SJSA1 (cell line): ENCODE measurements at places on chromosomes 12 and 14. TPM values are rescaled to one million over a fixed set of nuclear protein-coding genes. Genes with fewer than 3 reads are reported as not detected.

DNA sequence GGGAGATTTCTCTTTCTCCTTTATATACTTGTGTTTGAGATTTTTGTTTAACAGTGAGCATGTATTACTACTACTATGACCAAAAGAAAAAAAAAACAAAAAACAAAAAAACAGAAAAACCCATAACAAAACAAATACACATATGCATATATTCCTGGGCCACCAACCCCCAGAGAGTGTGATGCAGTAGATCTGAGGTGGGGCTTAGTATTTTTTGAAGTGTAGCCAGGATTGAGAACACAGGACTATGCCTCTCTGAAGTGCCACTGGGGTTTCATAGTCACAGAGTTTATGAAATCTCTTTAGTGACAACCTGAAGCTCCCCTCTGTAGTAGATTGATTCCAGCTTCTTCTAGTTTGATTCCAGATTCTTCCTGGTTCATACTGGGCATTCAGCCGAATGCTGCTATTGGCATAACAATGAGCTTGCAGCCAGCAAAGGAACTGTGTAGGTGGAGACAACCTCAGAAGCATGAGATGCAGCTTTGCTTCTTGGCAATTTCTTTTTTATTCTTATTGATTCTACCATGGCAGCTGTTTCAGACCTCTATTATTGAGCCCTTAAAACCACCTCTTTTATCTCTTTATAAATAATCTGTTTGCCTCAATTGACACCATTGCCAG lies 15.5 kb upstream of the ANO4 start:
- DNase-seq: no peak

DNA sequence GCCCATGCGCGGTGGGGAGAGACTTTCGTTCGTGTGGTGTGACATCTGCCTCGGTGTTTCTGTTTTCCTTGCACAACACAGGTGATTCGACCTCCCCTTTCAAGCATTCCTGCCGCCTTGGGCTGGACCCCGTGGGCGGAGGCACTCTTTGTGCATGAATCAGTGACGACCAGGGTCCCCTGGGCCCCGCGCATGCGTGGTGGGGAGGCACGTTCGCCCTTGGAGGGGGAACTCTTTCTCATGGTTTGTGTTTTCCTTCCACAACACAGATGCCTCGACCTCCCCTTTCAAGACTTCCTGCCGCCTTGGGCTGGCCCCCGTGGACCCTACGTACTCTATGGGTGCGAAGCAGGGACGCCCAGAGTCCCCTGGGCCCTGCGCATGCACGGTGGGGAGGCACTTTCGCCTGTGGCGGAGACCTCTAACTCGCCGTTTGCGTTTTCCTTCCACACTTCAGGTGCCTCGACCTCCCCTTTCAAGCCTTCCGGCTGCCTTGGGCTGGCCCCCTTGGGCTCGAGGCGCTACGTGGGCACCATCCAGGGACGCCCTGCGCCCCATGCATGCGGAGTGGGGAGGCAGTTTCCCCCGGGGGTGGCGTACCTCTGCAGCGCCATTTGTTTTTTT lies 340.9 kb downstream of the ALG10 start:
- no peak for DNase-seq

DNA sequence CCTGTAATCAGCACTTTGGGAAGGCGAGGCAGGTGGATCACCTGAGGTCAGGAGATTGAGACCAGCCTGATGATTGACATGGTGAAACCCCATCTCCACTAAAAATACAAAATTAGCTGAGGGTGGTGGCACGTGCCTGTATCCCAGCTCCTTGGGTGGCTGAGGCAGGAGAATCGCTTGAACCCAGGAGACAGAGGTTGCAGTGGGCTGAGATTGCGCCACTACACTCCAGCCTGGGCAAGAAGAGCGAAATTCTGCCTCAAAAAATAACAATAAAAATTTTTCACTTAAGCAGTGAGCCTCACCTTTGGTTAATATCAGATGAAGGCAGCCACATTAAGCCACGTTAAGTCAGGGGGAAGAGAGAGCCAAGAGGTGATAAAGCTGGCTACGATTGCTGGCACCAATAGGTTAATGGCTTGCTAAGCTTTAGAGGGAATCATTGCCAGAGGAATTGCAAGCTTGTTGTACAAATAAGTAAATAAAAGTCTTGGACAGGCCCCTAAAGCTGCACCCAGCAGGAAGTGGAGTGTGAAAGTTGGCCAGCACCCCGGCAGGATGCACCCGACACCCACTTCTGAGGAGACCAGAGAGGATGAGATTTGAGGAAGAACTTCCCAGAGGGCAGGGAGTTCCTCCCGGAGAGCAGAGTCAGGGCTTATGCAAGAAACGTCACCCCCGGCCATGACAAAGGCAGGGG lies 41.3 kb upstream of the TESC start:
- no peak for DNase-seq

GRCh38 chr12:63869656-63870055 lies 25.2 kb downstream of the SRGAP1 start:
- no peak for DNase-seq

- no peak for DNase-seq
These were observed 28.2 kb upstream of the FLRT2 start for GRCh38 chr14:85501751-85502150.

DNA sequence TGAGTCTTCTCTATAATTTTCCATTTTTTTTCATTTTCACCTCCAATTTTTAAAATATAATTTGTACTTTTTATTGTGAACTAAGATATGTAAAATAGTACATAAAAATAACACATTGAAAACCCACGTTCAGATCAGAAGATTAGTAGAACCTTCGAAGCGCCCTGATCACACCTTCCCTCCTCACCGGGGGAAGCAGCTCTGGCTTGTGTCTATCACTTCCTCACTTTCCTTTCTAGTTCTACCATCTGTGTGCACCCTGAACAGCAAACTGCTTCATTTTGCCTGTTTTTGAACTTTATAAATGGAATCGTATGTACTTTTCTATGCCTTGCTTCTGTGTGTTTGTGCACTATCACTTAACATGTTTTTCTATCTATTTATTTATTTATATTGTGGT lies 11.8 kb upstream of the CD27 start:
- DNase-seq: no peak

The SYNDIG1L gene
- total RNA-seq: not detected in 2 replicates

The CD163 gene
- 0.05 TPM in 1 of 2 replicates, not detected in the other for total RNA-seq
